Urothelium cell line (cell line): ENCODE measurements at places on chromosomes 7 and 10.

DNA sequence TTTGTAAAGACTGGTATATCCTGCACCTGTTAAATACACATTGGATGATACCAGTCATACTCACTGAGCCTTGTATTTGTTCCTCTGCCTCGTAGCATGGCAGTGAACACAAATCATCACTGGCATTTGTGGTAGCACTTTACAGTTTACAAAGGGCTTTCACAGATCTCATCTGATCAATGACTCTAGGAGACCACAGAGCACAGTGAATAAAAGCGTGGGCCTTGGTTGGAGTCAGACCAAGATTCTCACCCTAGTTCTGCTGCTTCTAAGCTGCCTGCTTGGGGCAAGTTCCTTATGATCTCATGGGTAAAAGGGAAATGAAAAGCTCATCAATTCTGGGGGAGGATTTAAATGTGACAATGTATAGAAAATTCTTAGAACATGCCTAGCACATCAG lies 129.9 kb upstream of the AGK start:
- DNase-seq, result no peak

DNA sequence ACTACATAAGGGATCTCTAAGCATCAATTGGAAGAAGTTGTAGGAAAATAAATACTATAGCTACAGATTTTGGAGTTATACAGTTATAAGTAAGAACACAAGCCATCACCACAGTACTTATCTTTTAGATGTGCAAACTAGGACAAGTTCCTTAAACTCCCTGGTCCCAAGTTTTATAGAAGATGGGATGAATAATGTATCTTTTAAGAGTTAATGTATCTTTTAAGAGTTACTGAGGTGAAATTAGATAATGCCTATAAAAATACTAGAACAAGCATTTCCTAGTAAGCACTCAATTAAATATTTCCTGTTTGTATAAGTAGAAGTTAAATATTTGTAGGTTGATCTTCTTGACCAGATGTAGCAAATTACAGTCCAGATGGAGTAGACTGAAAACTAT lies 56.8 kb downstream of the SEMA3A start:
- no peak for DNase-seq

- DNase-seq, result no peak
Observed at GRCh38 chr7:47934831-47935230, 13.4 kb downstream of the PKD1L1 start.

- DNase-seq, result no peak
Observed at GRCh38 chr10:25902002-25902401, 32.0 kb upstream of the MYO3A start.

DNA sequence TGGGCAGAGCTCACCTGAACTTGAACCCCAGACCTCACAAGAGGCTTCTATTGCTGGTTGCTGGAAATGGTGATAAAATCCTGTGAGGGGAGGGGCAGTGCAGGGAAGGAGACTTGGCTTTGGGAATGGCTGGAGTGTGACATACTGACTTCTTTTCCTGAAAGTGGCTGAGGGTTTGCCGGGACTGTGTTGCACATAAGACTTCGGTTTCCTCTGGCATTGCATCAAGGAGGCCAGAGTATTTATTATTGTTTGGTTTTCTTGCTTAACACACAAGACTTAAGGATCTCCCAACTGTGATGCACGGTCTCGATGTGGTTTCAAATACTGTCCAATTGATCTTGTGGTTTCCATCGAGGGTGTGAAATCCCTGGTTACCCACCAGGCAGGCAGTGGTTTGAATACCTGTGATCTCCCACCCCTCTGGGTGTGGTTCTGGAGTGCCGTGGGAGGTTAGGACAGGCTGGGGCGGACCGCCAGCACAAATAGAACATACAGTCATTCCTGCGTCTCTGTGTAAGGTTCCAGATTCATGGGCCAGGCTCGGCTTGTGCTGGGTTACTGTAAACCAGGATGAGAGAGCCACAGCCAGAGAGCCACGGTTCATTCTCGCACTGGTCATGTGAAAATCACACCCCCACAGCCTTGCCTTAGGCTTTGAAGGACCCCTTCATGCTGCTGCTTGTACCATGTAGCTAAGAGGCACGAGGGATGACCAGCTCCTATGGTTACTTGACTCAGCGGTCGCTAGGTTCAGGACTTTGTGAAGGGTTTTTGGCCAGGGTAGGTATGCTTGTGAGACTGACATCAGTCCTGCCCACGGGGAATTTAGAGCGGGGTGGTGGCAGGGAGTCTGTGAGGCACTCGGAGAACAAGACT lies 39.2 kb downstream of the WBP1L start:
- no peak for DNase-seq

DNA sequence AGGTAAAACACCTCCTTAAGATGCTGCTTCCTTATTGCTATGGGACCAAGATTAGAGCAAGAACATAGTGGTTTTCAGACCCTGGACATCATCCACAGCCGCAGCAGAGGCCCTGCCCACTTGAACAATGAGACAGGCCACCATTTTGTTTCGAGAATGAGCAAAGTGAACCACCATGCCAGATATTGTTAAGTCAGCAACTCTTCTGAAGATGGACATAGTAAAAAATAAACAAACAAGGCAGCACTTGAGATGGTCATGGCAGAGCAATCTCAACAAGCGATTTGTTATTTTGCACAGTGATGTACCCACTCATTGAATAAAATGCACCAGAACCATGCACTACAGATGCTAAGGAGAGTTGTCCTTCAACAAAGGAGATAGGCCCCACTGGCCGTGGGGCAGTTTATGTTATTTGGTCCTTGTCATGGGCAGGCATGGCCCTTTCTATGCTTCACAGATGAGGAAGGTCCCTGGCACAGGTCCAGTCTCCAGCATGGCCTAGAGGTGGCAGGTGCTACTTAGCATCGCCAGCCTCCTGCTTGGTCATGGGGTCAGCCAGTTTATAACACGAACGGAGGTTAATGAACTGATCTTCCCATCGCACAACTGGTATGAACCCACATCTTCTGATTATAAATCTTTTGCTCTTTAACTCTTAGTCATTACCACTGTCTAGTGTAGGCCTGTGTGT lies 44.1 kb downstream of the IKZF1 start:
- DNase-seq, result no peak

- DNase-seq, result no peak
Observed at GRCh38 chr7:128026551-128026950, 4.7 kb downstream of the LRRC4 start.
